Diencephalon (tissue), 1 donor: ENCODE measurements at places on chromosomes 3 and 15. TPM values are rescaled to one million over a fixed set of nuclear protein-coding genes. Genes with fewer than 3 reads are reported as not detected.

The SLC28A2 gene
- total RNA-seq: not detected

The CIP2A gene
- 26.1 TPM for total RNA-seq

The IL16 gene
- 1.8 TPM for total RNA-seq

The CBLB gene
- total RNA-seq: 23.8 TPM

The HGD gene
- total RNA-seq: 0.69 TPM
